Fibroblast of lung (primary cell): ENCODE measurements at places on chromosomes 5 and 9. TPM values are rescaled to one million over a fixed set of nuclear protein-coding genes. Genes with fewer than 3 reads are reported as not detected.

The SPATA31E1 gene
- 0.01 TPM in 1 of 2 replicates, not detected in the other for polyA plus RNA-seq

The OBP2B gene
- not detected in 2 replicates for polyA plus RNA-seq

The PCDHGC3 gene
- polyA plus RNA-seq = 106 and 109 TPM in 2 replicates

The ADRA1B gene
- 0.73 and 1.7 TPM in 2 replicates for polyA plus RNA-seq

The RASGRF2 gene
- polyA plus RNA-seq = 3.5 and 17.1 TPM in 2 replicates

The SLC6A7 gene
- polyA plus RNA-seq = 0.02 TPM in 1 of 2 replicates, not detected in the other

The FGD3 gene
- polyA plus RNA-seq = not detected in 2 replicates

The LYRM7 gene
- 4.8 and 5.2 TPM in 2 replicates for polyA plus RNA-seq

The DOK3 gene
- 0.58 and 1.5 TPM in 2 replicates for polyA plus RNA-seq
